ENCODE measurements at places on chromosomes 1 and 21. TPM values are rescaled to one million over a fixed set of nuclear protein-coding genes. Genes with fewer than 3 reads are reported as not detected.

The SHE gene
- 15.1 TPM for total RNA-seq

The AUNIP gene
- 3.4 TPM for total RNA-seq

The MROH7 gene
- total RNA-seq: 0.87 TPM

The CFHR3 gene
- total RNA-seq: not detected

The KLF17 gene
- total RNA-seq: 0.87 TPM

The RPE65 gene
- not detected for total RNA-seq

The SPEN gene
- total RNA-seq: 24.5 TPM

The HEYL gene
- 8.4 TPM for total RNA-seq

The AMY2A gene
- not detected for total RNA-seq

The SELE gene
- total RNA-seq: 1.8 TPM

The UMODL1 gene
- total RNA-seq: not detected

The ZNF593OS gene
- total RNA-seq: not detected

The APH1A gene
- total RNA-seq: 129 TPM

The ITLN1 gene
- total RNA-seq: 0.41 TPM

The MAN1C1 gene
- total RNA-seq: 44.5 TPM

The FMO5 gene
- total RNA-seq: 13.7 TPM

The GNAT2 gene
- not detected for total RNA-seq

The S100A8 gene
- 257 TPM for total RNA-seq

The CREB3L4 gene
- total RNA-seq: 14.0 TPM

The C1QTNF12 gene
- total RNA-seq: 0.74 TPM

The HIVEP3 gene
- total RNA-seq: 7.3 TPM

The RNU1-2 gene
- total RNA-seq: 1,698 TPM

The C1QC gene
- total RNA-seq: 24.1 TPM

The TMEM69 gene
- total RNA-seq: 32.1 TPM

The LCE3D gene
- not detected for total RNA-seq

The PKP1 gene
- total RNA-seq: 0.06 TPM

The BARHL2 gene
- not detected for total RNA-seq

The TOMM40L gene
- total RNA-seq: 15.1 TPM

The CFHR5 gene
- not detected for total RNA-seq

The BACE2 gene
- total RNA-seq: 12.1 TPM

The ZNF670 gene
- 0.18 TPM for total RNA-seq

The KAZN gene
- 22.0 TPM for total RNA-seq

The ACTA1 gene
- 1.8 TPM for total RNA-seq

The POU3F1 gene
- 4.6 TPM for total RNA-seq

The TFAP2E gene
- total RNA-seq: 0.48 TPM

The DISP1 gene
- 20.0 TPM for total RNA-seq

The CCDC27 gene
- total RNA-seq: not detected

The SLC5A3 gene
- total RNA-seq: 40.2 TPM

The NBPF6 gene
- total RNA-seq: not detected

The C1orf185 gene
- not detected for total RNA-seq

The LRRC3 gene
- total RNA-seq: 1.8 TPM

The PLPPR4 gene
- not detected for total RNA-seq

The TENT5C gene
- 2.1 TPM for total RNA-seq

The PLEKHA6 gene
- total RNA-seq: 2.2 TPM

The TDRD10 gene
- 1.6 TPM for total RNA-seq

The ATP1A2 gene
- total RNA-seq: 1.6 TPM

The PHF13 gene
- total RNA-seq: 10.3 TPM

The DCDC2B gene
- total RNA-seq: not detected

The NPR1 gene
- 7.9 TPM for total RNA-seq

The IFNLR1 gene
- total RNA-seq: 11.5 TPM

The OTUD3 gene
- total RNA-seq: 3.0 TPM
